COLO829 (cell line): ENCODE measurements at places on chromosomes 1 and 21.

- no peak for DNase-seq
These were observed 7.5 kb downstream of the SLC19A1 start for GRCh38 chr21:45534636-45535331.

DNA sequence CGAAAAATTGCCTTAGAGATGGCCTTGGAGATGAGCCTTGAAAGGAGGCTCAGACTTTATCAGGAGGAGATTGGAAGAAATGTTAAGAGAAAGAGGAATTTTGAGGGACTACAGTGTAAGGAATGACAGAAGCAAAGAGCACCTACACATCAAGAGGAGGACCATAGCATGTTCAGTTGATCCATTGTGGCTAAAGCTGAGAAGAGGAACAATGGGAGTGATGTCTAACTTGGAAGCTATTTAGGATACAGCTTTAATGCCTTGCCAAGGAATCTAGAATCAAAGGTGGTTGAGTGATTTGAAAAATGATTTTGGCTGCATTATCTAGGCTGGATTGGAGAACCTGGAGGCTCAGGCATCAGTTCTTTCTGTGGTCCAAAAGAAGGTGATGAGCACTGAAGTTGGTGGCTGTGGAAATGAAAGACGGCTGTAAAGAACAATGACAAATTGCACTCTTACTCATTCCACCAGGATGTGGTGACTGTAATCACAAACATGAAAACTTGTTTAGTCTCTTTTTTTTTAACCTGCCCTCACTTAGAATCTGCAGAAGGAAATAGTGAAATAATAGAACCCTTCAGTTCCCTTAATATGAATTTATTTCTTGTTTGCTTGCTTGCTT is 11.3 kb downstream of the FAM20B start:
- DNase-seq = no peak

DNA sequence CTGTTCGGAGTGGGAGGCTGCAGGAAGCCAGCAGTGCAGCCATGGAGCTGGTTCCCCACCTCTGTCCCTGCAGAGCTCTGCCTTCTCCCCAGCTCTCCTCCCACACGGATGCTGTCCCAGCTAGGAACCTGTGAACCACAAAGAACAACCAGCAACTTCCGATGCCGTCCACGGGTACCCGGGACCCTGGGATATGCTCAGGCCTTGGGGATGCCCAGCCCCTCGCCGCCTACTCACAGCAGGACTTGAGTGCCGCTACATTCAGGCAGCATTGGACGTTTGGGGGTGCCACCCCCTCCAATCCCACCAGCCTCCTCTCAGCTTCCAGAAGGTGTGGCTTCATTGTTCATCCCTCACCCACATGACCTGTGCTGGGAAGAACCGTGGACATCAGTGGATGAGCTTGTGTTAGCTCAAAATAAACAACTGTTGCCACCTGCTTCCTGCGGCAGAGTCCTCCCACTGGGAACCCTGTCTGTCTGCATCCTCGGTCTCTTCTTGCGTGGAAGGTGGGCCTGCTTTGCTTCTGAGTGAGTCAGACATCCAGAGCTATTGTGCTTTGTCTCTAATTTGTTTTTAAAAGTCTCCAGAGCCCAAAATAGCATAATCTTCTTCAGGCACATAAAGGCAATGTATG is 20.1 kb upstream of the AJAP1 start:
- no peak for DNase-seq

- DNase-seq = no peak
These were observed 27.6 kb downstream of the ABCA4 start for GRCh38 chr1:94093396-94093795.
